Cerebellar nuclear complex (tissue), 1 donor: ENCODE measurements at places on chromosomes 11 and 22.

DNA sequence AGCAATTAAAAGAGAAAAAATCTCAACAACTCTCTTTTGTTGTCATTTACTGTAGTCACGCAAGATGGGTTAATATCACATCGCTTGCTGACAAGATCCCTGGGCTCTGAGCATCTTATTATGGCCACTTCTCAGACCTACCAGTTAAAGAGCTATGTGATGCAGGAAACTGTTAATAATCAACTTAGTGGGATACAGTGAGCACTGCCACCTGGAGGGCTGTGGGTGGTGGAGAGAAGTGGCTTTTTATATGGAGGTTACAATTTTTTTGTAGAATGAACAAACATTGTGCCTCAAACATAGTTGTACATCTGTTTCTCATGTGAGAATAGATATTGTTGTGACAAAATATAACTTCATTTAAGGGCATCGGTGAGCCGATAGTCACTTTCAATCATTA lies 181.0 kb downstream of the TENM4 start:
- DNase-seq = no peak

GRCh38 chr22:33326540-33327295 lies 268.5 kb upstream of the SYN3 start:
- DNase-seq = no peak

DNA sequence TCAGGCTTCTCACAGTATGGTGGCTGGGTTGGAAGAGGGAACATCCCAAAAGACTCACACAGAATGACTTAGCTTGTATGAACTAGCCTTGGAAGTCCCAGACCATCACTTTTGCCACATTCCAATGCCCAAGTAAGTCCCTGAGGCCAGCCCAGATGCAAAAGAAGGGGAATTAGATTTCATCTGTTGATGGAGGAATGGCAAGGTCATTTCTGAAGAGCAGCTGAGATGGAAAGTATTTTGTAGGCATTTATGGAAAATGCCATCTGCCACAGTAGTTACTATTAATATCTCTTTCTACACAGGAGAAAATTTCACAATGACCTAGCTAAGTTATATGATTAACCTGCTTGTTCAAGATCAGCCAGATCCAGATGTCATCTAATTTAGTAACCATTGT lies 58.8 kb downstream of the ENDOD1 start:
- DNase-seq = no peak

DNA sequence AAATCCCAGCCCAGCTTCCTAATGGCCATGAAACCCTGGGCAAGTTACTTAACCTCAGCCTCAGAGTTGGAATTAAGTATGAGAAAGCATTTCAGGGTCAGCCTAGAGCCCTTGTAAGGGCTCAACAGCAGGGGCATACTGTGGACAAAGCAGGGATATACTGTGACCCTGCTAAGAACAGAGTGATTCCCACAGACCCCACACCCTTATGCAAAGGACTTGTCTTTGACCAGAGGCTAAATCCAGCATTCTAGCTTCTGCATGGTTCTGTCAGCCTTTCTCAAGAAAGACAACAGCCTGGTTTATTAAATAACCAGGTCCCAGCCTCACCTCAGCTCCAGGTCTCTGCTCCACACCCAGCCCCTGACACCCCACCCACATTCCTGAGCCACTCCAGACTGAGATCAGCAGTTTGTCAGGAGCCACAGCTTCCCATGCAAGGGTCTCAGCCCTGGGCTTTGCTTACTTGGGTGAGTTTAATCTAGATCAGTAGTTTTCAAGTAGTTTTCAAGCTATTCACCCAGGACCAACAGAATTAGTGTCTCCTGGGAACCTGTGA lies 69.2 kb downstream of the GALNT18 start:
- DNase-seq = no peak

GRCh38 chr11:111400595-111400994 lies 21.5 kb upstream of the POU2AF1 start:
- no peak for DNase-seq

- DNase-seq = no peak
These were observed 18.3 kb upstream of the OR56A3 start for GRCh38 chr11:5923794-5924193.
